Choroid plexus epithelial cell (primary cell): ENCODE measurements at places on chromosomes 7 and 10.

GRCh38 chr10:113563306-113564088, 10.6 kb downstream of the HABP2 start:
- DNase-seq: peak; percentile 79

- DNase-seq: no peak
These were observed 41.7 kb upstream of the RBM33 start for GRCh38 chr7:155602750-155603149.

DNA sequence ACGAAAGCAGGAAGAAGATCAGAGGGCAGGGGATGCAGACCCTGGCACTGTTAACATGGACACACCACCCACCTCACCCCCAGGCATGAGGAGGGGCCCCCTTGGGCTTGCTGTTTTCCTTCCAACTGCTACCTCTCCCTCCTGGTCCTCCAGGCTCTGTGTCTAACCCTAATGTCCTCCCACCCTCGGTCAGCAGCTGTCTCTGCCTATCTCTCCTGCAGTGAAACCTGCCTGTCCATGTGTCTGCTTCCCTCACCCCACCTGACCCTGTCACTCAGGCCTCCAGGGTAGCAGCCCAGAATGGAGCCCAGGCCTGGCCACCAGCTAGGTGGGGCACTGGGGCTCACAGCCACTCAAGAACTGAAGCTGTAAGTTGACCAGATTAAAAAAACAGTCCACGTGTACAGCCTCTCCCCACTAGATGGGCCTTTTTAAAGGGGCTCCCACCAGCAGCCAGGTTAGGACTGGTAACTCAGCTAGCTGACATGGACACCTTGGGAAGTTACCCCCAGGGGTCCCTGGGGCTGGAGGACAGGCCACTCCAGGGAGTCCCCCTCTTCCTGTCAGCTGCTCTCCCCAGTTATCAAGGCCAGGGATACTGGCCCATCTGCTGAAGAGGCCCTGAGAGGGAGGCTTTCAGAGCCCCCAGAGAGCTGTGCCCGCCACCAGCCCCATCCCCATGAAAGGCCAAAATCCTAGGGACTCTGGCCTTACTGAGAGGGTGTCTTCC, 1.5 kb downstream of the SMARCD3 start:
- DNase-seq: no peak

DNA sequence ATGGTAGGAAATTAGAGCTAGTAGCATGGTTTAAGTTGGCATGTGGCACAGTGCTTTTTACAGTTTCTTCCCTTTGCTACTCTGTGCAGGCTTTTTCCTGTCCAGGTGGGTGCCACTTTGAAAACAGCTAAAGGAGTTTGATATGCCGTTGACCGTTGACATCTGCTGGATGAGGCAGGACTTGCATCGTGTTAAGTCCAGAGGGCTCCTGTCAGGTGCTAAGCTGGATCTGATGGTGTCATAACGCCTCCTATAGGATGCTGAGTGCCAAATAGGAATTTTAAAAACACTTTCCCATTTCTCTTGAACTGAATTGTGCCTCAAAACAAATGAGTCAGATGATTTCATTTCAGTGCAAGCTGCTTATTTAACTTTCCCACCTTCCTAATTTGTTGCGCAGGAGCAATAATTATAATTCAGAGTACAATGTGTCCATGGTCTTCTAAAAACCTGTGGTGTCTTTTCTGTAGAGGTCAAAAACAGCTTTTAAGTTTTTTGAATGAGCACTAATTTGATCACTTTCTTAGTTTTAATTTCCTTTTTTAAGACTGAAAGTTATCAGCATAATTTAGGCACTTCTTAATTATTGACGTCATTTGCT, 178.3 kb downstream of the CDCA7L start:
- DNase-seq: peak; percentile 85

GRCh38 chr7:149147072-149147751, at the start of gene ZNF398:
Gene ZNF398 (plus strand): TSS chr7:149147453. CDS start chr7:149147743, 290 bp downstream.
- peak; percentile 78 for DNase-seq

- DNase-seq: peak; percentile 45
These were observed 6.2 kb upstream of the MRC1 start for GRCh38 chr10:17802976-17803375.

DNA sequence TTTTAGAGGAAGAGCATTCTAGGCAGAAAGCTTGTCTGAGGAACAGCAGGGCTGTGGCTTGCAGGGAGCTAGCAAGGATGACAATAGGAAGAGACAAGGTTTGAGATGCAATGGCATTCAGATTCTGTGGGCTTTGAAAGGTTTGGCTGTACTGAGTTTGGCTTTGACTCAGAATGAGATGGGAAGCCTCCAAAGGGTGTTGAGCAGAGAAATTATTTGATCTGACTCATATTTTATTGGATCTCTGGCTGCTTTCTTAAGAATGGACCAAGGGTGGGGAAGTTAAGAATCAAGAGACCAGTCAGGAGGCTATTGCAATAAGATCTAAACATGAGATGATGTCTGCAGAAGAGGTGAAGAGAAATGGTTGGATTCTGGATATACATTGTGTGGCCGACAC, 273.2 kb downstream of the CDK14 start:
- no peak for DNase-seq

- DNase-seq: no peak
These were observed 3.2 kb upstream of the ZNF775 start for GRCh38 chr7:150375662-150376521.

GRCh38 chr10:70578371-70578947, 24.1 kb downstream of the PRF1 start:
- peak; percentile 87 for DNase-seq

- peak; percentile 55 for DNase-seq
These were observed 22.0 kb downstream of the UMAD1 start for GRCh38 chr7:7662527-7662926.
